ENCODE measurements at places on chromosomes 7 and 10.

DNA sequence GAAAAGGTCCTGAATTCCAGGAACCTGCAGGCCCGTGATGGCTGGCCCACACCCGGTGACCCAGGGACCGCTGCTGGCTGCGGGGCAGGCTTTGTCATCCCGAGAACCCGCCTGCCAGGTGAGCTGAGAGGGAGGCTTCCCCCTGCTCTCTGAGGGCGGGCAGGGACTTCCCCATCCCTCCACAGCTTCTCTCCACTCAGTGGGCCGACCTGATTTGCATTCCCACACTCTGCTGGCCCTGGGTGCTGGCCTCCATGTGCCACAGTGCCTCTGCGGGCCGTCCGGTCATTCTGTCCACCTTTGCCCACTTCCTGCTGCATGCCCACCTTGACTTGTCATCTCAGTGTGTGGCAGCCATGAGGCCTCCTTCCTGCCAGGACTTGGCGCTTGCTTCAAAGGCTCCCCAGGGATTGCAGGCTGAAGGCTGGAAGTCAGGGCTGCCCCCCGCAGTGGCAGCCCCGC is 35.3 kb downstream of the PALD1 start:
- no peak for DNase-seq

DNA sequence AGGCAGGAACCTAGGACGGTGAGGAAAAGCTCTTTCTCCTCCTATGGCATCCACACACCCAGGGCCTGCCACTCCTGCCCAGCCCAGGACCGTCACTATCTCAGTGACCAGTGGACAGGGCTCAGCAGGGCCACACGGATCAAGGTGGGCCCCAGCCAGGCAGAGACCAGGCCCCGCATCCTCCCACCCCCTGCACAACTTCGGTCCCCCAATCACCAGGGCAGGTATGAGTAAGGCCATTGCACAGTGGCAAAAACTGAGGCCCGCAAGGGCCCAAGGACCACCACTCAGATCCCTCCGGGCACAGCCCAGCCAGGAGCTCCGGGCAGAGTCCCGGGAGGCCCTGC is 30.3 kb downstream of the OAT start:
- DNase-seq: no peak

DNA sequence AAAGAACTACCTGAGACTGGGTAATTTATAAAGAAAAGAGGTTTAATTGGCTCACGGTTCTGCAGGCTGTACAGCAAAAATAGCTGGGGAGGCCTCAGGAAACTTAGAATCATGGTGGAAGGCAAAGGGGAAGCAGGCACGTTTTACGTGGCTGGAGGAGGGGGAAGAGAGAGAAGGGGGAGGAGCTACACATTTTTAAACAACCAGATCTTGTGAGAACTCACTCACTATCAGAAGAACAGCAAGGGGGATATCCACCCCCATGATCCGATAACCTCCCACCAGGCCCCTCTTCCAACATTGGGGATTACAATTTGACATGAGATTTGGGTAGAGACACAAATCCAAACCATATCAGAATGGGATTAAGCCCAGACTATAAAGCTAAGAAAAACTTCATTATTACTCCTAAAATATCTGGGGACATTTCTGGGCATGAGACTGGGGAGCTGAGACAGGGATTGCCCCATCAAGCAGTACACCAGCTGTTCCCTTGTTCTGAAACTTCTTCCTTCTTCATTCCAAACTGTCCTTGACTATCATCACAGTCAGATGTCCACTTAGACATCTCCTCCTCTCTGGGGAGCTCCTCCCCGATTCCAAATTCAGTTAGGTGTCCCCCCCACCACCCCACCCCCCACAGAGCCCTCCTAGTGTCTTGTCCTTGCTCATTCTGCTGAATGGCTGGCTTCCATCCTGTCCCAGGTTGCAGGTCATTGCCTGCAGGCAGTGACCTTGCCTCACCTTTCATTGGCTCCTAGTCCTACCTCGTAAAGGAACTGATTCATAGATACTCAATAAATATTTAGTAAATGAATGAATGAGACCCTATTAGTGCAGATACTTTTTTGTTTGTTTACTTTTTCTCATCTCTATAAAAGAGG is 132.6 kb downstream of the EVX1 start:
- no peak for DNase-seq

DNA sequence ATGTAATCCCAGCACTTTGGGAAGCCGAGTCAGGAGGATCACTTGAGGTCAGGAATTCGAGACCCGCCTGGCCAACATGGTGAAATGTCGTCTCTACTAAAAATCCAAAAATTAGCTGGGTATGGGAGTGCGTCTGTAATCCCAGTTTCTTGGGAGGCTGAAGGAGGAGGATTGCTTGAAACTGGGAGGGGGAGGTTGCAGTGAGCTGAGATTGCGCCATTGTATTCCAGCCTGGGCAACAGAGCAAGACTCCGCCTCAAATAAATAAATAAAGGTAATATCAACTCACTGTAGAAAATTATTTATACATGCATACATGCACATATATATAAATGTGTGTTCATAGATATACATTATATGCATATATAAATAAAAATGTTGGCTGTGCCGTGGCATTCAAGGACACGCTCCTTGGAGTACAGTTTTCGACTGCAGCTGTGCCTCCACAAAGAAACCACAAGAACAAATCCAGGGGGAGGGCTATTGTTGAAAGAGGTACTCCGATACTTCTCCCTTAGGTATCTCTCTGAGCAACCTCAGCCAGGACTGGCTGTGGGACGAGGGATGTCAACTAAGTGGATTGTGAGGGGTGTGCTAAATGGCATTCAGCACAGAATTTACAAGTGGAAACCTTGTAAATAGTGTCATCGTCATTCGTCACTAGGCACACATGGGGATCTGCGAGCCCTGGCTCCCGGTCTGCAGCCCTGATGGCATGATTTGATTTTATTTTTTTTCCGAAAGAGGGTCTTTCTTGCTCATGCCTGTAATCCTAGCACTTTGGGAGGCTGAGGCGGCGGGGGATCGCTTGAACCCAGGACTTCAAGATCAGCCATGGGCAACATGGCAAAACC is 49.3 kb downstream of the HIP1 start:
- DNase-seq: no peak

- DNase-seq: no peak
Measured at GRCh38 chr10:124062390-124062789, 31.0 kb downstream of the CHST15 start.

- DNase-seq: no peak
Measured at GRCh38 chr10:60044242-60044641, 137.9 kb upstream of the CCDC6 start.

GRCh38 chr7:129271500-129272355 is 46.9 kb downstream of the AHCYL2 start:
- DNase-seq: no peak

DNA sequence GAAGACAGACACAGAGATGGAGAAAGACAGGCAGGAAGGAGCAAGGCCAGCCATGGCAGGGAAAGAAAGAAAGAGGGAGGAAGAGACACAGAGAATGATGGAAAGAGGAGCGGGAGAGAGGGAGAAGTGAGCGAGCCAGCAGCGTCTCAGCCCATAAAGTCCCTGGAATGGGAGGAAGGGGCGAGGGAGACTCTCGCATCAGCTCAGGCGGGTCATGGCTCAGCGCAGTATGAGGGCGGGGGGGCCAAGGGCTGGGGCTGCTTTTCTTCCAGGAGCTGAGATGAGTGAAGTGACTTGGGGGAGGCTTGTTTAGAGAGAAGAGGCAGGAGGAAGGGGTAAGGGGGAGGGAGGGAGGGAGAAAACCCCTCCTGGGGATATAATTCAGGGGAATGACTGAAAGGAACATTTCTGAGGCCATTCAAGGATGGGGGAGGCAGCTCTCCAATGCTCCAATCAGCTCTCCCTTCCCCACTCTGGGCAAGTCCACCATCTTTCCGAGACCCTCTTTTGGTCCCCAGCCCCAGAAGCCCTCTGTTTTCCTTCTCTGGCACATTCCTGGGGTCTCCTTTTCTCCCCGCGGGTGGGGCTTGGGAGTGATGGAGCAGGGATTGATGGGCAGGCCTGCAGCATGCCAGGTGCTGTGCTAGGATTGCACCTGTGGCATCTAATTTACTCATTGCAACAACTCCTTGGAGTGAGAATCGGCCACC is 87.9 kb downstream of the HIF1AN start:
- DNase-seq: no peak

DNA sequence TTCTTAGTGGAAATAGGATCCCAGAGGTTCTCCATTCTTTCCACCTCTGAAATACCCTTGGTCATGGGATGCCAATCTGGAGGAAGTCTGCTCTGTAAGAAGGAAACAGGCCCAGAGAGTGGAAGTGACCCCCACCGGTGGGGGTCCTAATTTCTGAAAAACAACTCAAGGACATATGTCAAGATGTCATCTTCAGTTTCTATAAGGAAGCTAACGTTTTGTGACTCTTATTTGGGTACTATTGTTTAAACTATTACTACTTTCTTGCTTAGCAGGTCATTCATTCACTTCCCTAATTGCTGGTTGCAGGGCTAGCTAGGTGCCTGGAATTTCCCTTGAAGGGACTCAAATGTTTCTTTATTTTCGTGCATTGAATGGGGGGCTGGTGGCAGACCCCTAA is 1.9 kb upstream of the ZNF775 start:
- no peak for DNase-seq

- no peak for DNase-seq
Measured at GRCh38 chr7:157815706-157816022, 478.9 kb downstream of the DNAJB6 start.

DNA sequence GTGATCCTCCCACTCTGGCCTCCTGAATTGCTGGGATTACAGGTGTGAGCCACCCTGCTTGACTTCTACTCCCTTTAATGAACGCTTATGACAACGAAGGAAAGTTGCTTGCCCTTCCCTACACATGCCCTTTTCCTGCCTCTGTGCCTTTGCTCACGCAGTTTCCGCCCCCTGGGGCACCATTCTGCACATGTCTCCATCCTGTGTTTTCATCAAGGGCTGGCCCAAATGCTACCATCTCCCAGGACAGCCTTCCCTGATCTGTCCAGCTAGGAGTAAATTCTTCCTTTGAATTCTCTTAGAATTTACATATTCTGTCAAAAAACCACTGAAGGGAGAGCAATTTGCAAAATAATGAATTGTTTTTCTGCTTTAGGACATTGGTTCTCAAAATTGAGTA is 50.0 kb upstream of the KMT2C start:
- DNase-seq: no peak

GRCh38 chr7:154330318-154330717 is 278.1 kb downstream of the DPP6 start:
- no peak for DNase-seq

- no peak for DNase-seq
Measured at GRCh38 chr10:24318517-24318916, 109.6 kb downstream of the KIAA1217 start.

DNA sequence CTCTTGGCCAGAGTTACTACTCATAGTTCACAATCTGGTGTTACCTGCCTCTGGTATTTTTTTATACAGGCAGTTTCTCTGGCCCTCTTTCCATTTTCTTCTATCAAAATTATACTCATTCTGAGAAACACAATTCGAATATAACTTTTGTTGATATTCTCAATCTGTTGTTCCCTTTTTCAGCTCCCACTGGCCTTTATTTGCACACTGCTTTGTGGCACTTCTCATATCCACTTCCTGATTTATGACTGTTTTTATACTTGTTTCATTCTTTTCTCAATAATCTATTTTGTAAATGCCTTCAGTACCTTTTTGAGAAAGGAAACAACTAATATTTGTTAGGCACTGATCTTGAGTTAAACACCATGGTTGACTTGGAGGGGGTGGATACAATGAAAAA is 93.8 kb upstream of the HDAC9 start:
- no peak for DNase-seq

DNA sequence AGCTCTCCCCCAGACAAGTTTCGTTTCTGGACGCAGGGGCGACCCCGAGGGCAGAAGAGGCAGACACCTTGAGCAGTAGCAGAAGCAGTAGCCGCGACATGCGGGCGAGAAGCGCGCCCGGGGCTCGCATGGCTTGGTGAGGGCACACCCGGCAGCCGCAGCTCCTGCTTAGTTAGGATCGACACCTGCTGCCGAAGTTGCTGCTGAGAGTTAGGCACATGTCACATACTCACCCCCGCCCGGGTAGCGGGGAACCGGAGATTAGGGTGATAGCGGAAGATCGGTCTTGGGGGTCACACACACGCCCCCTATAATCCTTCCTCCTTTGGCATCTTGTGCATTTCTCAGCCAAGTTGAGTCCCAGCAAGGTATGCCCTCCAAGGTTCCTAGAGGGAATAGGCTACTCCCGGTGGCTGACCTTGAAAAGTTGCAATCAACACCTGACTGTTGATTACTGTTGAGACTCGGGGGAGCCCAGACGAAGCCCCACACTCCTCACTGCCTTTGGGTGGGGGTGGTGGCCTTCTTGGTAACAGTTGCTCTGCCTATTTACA is 668 bp downstream of the GPR37 start:
- DNase-seq: no peak
